Left lobe of liver (tissue), 2 donors: ENCODE measurements at places on chromosomes 7 and 10. TPM values are rescaled to one million over a fixed set of nuclear protein-coding genes. Genes with fewer than 3 reads are reported as not detected.

The GOLGA7B gene
- 0.53 TPM for total RNA-seq

The TEX47 gene
- not detected for total RNA-seq

DNA sequence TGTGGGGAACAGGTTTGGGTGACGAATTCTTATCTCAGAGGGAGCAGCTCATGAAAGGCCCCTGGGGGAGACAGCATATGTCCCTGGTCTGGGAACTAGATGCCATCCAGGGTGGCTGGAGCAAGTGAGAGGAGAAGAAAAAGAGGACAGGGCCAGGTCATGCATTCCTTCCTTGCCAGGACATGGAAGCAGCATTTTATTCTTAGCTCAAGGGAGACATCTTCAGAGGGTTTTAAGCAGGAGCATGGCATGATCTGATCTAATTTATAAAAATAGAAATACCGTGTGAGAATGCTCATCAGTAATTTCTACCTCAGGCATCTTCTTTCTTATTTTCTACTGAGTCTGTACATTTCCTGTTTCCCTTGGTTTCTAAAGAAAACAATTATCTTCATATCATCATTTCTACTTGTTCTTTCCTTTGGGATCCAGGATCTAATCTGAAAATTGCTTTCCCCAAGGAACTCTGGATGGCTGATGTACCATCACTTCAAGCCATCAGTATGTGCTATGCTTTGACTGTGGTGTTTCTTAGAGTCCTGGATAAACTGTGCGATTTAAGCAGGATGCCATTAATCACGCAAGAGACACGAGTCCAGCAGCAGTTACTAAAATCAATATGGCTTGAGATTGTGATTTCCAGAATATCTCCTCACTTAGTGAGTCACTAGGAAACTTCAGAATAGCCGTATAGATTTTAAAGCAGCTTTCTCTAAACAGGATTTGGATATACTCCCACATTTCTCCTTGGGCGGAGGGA lies 386.2 kb downstream of the GALNT17 start:
- no peak for DNase-seq

- no peak for DNase-seq
Observed at GRCh38 chr7:14389181-14389591, 399.7 kb upstream of the ETV1 start.

DNA sequence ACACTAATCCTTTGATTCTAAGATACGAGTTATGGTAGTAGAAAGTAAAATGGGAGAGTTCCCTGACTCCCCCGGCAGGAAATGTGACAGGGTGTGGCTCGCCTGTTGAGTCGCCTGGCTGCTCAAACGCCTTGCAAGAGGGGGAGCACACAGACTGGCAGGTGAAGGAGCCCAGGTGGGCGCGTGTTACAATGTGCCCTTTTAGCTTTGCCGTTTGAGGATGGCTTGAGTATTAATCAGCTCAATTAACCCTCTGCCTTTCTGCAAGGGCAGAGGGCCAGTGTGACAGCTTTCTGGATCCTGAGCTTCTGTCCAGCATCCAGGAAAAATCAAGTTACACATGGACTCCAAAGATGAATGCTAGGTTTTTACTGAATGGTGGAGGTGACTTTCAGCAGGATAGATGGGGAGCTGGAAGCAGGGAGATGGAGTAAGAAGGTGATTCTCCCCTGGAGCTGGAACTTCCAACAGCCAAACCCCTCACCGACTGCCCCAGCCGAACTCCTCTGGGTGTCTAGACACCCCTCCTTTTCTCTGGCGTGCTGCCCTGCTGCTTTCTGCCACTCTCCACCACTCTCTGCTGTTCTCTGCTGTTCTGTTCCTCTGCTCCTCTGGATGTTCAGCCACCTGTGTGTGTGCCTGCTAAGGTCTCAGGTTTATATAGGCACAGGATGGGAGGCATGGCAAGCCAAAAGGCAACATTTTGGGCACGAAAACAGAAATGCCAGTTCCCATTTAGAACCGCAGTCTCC lies 548.8 kb upstream of the KCND2 start:
- no peak for DNase-seq

- no peak for DNase-seq
Observed at GRCh38 chr7:13117103-13117502, 429.7 kb downstream of the ARL4A start.

DNA sequence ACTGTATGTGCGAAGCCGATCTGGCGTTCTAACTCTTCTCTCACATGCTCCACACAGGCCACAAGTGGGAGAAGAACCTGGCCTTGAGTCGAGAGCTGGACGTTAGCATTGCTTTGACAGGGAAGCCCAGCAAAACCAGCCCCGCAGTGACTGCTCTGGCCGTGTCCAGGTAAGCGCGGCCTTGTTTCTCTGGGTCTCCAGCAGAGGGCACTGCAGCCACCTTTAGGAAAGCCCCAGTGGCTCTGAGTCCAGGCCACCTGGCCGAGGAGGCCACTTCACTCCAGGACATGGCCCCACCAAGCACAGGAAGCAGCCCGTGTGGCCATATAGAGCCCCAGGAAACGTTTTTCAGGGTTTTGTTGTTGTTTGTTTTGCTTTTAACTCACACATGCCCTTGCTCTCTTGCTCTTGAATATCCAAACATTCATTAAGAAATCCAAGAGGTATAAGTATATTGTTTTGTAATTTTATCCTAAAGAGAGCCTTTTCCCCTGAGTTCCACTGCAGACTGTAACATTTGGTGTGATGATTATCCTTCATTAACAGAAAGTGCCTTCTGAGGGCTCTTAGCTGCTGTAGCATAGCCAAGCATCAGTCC lies 41.8 kb upstream of the LRRC18 start:
- peak; percentile 72 for DNase-seq

- no peak for DNase-seq
Observed at GRCh38 chr7:132757783-132758182, 181.5 kb upstream of the PLXNA4 start.

GRCh38 chr7:18257711-18258110 lies 230.1 kb upstream of the PRPS1L1 start:
- no peak for DNase-seq

GRCh38 chr10:117167789-117168674 lies 29.3 kb upstream of the KCNK18 start:
- peak; percentile 65 for DNase-seq

GRCh38 chr10:13659887-13660550 lies 73.3 kb downstream of the PRPF18 start:
- no peak for DNase-seq

DNA sequence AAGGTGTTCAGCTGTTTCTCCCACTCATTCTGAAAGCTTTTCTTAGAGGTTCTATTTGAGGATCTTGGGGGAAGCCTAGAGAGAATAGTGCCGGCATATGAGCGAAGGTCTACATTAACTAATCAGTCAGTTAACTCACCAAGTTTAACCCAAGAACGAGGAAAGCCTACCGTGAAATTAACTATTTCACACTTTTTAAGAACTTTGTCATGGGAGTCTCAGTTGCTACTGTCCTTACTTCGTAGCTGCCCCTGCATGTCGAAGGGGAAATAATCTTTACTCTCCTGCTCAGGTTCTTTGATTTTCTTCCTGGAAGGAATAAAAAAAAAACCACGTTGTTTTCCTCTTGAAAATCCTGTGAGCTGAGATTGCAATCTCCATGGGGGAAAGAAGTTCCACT lies 115.1 kb downstream of the FRMD4A start:
- DNase-seq = no peak

GRCh38 chr7:33773053-33773452 lies 132.3 kb upstream of the BMPER start:
- DNase-seq = no peak
